ENCODE measurements at places on chromosomes 1 and 21.

DNA sequence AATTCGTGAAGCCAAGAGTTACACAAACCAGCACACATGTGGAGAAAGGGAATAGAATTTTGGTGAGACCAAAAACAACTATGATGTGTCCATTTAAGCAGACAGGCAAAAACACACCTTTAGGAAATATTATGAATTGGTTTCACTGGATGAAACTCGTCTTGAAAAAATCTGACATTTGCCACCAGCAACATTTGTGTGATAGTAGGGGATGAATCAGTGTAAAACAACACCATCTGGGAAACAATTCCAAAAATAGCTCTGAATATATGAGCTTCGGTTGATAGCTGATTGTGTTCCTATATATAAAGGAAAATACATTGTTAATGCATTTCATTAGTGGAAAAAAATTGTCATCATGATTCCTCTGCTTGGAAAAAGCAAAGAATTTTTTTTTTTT is 327.8 kb downstream of the PAPPA2 start:
- DNase-seq, result no peak

GRCh38 chr1:93495911-93496310 is 48.0 kb downstream of the FNBP1L start:
- DNase-seq, result no peak

GRCh38 chr1:217011097-217011496 is 287.9 kb upstream of the ESRRG start:
- no peak for DNase-seq

- DNase-seq, result no peak
Observed at GRCh38 chr1:112320058-112320457, 76.0 kb upstream of the CTTNBP2NL start.

- DNase-seq, result no peak
Observed at GRCh38 chr1:167629681-167630567, at the start of gene RCSD1. TSS of gene RCSD1 (plus strand) at chr1:167630232. CDS start at chr1:167630424, 192 bp downstream.

GRCh38 chr21:34790834-34791233 is 122.0 kb downstream of the CLIC6 start:
- no peak for DNase-seq

- DNase-seq, result no peak
Observed at GRCh38 chr1:19647643-19648042, 3.5 kb downstream of the NBL1 start.

DNA sequence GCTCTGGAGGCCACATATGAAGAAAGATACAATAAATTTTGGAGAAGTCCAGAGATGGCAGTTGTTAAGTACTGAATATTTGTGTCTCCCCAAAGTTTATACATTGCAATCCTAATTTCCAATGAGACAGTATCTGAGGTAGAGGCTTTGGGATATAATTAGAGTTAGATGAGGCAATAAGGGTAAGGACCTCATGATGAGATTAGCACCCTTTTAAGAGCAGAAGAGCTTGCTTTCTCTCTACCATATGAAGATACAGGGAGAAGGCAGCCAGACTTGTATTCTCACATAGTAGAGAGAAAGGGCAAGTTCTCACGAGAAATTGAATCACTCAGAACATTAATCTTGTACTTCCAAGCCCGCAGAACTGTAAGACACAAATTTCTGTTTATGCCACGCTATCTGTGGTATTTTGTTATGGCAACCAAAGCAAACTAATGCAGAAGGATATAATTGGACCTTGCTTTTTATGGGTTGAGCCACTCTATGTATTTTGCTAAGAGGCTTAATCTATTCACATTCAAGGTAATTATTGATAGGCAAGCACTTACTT is 430.1 kb downstream of the KCNT2 start:
- no peak for DNase-seq

GRCh38 chr1:232423591-232423990 is 206.3 kb downstream of the SIPA1L2 start:
- DNase-seq, result no peak

DNA sequence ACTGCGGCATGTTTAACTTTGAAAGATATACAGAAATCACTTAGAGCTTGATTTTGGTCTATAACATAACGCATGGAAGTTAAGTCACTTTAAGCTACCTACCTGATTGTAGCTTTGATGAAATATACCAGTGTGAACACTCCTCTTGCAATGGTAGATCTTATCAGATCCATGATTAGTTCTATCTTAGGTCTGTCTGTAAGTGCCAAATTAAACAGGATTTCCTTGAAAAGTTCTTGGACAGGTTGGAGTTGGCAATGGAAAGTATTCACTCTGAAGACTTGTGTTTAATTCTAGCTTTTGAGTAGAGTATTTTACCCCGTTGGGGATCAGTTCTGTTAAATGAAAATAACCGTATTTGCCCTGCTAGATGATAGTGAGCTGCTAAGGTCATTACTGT is 4.1 kb upstream of the ADGRL4 start:
- no peak for DNase-seq

DNA sequence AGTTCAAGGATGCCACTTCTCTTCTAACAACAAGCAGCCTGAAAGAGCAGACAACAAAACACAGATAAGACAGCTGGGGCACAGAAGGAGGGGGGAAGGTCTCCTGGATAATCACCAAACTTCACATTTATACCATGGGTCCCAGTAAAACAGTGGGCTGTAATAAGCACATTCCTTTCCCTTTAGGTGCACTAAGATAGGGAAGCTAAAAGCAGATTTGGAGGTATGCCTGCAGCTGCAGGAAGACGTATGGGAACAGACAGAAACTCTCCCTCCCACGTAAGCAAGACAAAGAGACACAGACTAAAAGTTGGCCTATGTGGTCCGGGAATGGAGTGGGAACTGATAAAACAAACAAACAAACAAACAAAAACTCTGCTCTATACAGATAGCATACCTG is 612.1 kb downstream of the MRPL39 start:
- DNase-seq, result no peak

DNA sequence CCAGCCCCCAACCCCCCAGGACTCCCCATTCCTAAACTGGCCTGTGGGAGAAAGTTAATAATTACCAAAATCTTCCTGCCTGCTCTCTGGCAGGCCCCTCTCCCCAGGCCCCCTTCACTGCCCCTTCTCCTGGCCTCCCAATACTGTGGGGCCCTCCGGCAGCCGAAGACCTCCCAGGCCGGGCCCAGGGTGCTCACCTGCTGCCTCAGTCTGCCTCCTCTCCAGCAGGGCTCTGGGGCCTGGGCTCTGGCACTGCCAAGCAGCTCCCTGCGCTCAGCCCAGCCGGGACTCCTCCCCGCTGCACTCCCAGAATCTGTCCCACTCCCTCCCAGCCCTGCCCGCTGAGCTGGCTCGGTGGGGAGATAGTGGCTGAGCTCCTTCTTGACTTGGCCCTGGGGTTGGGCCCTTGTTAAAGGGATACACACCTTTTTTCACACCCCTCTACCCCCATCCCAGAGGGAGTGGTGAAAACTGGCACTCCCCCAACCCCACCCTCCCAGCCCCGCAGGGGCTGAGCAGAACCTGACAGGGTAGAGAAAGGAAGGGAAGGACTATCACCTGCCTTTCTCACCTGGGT is at the start of gene S100A16:
TSS of gene S100A16 (minus strand) at position 383 of the 577 bp plus-strand sequence. CDS start 4,986 bp downstream, outside the sequence.
- no peak for DNase-seq

- no peak for DNase-seq
Observed at GRCh38 chr1:50986653-50987052, 16.6 kb downstream of the CDKN2C start.

DNA sequence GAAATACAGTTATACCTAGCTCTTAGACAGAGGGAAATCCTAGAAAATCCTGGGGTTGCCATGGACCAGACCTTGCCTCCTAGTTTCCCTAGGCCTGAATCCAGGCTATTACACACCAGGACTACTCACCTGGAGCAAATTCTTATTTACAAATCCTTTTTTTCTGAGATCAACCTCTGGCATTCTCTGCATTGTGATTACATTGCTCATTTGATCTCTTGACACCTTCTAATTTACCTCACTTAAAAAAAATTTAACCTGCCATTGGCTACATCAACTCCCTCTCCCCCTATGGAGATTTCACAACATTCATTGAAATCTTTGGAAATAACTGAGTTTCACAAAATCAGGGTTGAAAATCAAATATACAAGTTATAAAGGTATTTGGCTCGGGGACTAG is 2.9 kb upstream of the C1orf105 start:
- DNase-seq, result no peak

- no peak for DNase-seq
Observed at GRCh38 chr1:230548997-230549396, 93.3 kb upstream of the COG2 start.

- no peak for DNase-seq
Observed at GRCh38 chr1:192559115-192560006, 16.2 kb upstream of the RGS1 start.

- DNase-seq, result no peak
Observed at GRCh38 chr1:209839875-209840546, 12.2 kb downstream of the UTP25 start.

GRCh38 chr21:44596068-44596725 is 3.9 kb upstream of the KRTAP10-6 start:
- no peak for DNase-seq

DNA sequence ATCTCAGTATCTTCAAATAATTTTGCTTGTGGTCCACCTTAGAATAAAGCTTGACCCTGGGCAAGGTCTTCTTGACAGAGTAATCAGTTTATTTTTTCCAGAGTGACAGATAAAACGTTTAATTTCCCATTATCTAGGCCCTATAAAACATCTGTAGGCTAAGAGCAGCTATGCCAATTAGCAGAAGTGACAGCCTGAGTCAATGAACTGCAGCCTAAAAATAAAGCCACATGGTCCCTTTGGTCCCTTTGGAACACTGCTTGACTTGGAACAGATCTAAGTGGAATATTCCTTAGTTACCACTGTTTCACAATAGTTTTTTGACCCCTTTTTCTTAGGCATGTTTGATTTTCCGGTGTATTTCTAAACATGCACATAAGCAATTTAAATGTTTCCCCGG is 6.3 kb upstream of the RGS13 start:
- no peak for DNase-seq

DNA sequence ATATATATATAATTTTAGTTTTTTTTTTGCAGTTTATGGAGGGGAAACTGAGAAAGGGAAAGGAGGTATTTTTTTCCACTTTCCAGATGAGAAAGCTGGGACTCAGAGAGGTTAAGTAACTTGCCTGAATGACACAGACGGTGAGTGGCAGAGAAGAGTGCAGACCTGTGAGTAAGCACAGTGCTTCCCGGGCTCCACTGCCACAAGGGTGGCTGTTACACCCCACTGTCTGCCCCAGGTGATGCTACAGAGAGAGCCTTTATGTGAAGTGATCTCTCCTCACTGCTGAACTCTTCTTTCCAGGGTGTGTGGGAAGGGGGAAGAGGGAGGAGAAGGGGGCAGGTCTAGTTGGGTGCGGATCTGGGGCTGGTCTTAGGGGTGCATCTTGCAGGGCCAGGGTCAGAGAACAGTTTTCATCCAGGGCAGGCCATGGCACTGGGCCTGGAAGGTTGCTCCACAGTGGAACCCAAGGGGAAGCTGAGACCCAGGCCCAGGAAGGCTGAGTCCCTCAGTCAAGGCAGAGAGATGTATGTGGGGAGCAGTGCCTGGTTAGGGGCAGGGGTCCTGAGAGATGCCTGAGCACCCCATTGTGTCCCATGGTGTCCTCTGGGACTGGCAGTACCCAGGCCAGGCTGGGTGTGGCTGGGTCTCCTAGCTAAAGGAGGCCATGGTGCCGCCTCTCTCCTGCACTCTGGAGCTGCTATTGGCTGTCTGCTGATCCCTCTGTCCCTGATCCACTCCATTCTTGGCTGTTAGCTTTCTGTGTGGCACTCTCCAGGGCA is 357.5 kb downstream of the PTPRU start:
- DNase-seq, result no peak

GRCh38 chr1:168468822-168469221 is 75.0 kb downstream of the XCL2 start:
- DNase-seq, result no peak

Measured in iPS DF 6.9 (cell line).